Mononuclear cell (primary cell): ENCODE measurements at places on chromosomes 3 and 15. TPM values are rescaled to one million over a fixed set of nuclear protein-coding genes. Genes with fewer than 3 reads are reported as not detected.

Gene CDCP1
- total RNA-seq: 0.31 TPM

Gene HAPLN3
- total RNA-seq: 30.7 TPM

Gene FBXW12
- not detected for total RNA-seq

Gene COL6A5
- total RNA-seq: not detected

Gene RASGRP1
- total RNA-seq: 64.9 TPM

Gene FBLN2
- total RNA-seq: 0.73 TPM

Gene CAMK2N2
- not detected for total RNA-seq

Gene NEK10
- total RNA-seq: 0.63 TPM

Gene C3orf22
- not detected for total RNA-seq

Gene ERICH6
- 0.21 TPM for total RNA-seq

Gene LXN
- 2.7 TPM for total RNA-seq

Gene MST1
- 2.1 TPM for total RNA-seq

Gene ROPN1
- not detected for total RNA-seq

Gene CPNE9
- not detected for total RNA-seq

Gene TERC
- 382 TPM for total RNA-seq

Gene CCR1
- total RNA-seq: 60.7 TPM

Gene CNTN6
- total RNA-seq: 0.21 TPM

Gene CCDC14
- total RNA-seq: 28.0 TPM

Gene RAB6B
- 0.52 TPM for total RNA-seq

Gene TSPAN3
- total RNA-seq: 39.9 TPM

Gene HTR3E
- not detected for total RNA-seq

Gene CATSPER2
- 2.5 TPM for total RNA-seq

Gene SLC15A2
- total RNA-seq: 2.1 TPM

Gene HYPK
- 6.5 TPM for total RNA-seq

Gene NOX5
- not detected for total RNA-seq

Gene LYZL4
- not detected for total RNA-seq

Gene LTK
- 1.6 TPM for total RNA-seq

Gene DYNLT2B
- 2.2 TPM for total RNA-seq

Gene WDR82
- total RNA-seq: 85.5 TPM

Gene IMPG2
- 0.84 TPM for total RNA-seq

Gene PLAAT1
- 0.52 TPM for total RNA-seq

Gene PLSCR2
- not detected for total RNA-seq

Gene NRROS
- 43.4 TPM for total RNA-seq

Gene SLC51A
- 0.31 TPM for total RNA-seq

Gene SENP2
- 48.4 TPM for total RNA-seq

Gene VIPR1
- 22.7 TPM for total RNA-seq

Gene CAND2
- total RNA-seq: 0.84 TPM

Gene IRAK2
- 14.6 TPM for total RNA-seq

Gene ZMYND10
- total RNA-seq: 0.10 TPM

Gene SEMA5B
- total RNA-seq: not detected

Gene WDR73
- 17.8 TPM for total RNA-seq

Gene CALML4
- 5.2 TPM for total RNA-seq

Gene ABI3BP
- total RNA-seq: 0.10 TPM

Gene UTS2B
- total RNA-seq: 0.21 TPM

Gene ADCY5
- total RNA-seq: not detected

Gene MEX3B
- 1.3 TPM for total RNA-seq

Gene IL5RA
- total RNA-seq: 4.4 TPM
